Daoy (cell line): ENCODE measurements at places on chromosomes 4 and X. TPM values are rescaled to one million over a fixed set of nuclear protein-coding genes. Genes with fewer than 3 reads are reported as not detected.

The ABCG2 gene
- 3.1 and 3.9 TPM in 2 replicates for total RNA-seq

DNA sequence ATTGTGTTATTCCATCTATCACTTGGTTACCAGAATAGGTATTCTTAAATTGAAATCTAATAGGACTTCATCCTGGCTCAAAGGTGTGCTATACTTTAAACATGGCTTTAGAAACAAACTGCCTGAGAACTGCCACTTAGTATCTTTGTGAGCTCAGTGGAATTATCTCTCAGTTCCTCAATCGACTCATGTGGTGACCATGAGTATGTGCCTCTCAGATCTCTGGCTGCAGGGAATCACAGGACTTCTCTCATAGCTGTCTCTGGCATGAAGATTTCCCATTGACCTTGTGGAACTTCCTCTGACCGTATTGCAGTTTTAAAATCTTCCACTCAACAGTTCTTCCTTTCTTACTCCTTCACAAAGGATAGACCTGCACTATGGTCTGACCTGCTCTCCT is 681.9 kb upstream of the BOD1L1 start:
- no peak for DNase-seq

The TMEM35A gene
- 0.48 TPM in 1 of 2 replicates, not detected in the other for total RNA-seq

The TMEM154 gene
- 2.6 and 11.2 TPM in 2 replicates for total RNA-seq

The UGT2B17 gene
- not detected in 2 replicates for total RNA-seq

GRCh38 chr4:148998719-148999118 is 556.5 kb upstream of the NR3C2 start:
- no peak for DNase-seq

The STX18 gene
- total RNA-seq = 36.9 and 48.1 TPM in 2 replicates

- no peak for DNase-seq
Observed at GRCh38 chrX:129318375-129318774, 204.9 kb downstream of the SMARCA1 start.

The ABLIM2 gene
- total RNA-seq = 0.21 and 0.23 TPM in 2 replicates

GRCh38 chr4:26590639-26591038 is 6.8 kb downstream of the TBC1D19 start:
- peak; percentile 51 for DNase-seq

The STPG2 gene
- not detected in 2 replicates for total RNA-seq
